ENCODE measurements at places on chromosomes 5 and 9.

- DNase-seq, result no peak
Observed at GRCh38 chr5:150124111-150124557, 31.5 kb downstream of the PDGFRB start.

DNA sequence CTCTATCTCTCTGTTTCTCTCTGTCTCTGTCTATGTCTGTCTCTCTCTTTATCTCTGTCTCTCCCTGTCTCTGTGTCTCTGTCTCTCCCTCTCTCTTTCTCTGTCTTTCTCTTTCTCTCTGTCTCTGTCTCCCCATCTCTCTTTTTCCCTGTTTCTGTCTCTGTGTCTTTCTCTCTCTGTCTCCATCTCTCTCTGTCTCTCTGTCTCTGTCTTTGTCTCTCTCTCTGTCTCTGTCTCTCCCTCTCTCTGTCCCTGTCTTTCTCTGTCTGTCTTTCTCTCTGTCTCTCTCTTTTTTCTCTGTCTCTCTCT, 2.1 kb upstream of the SLC6A19 start:
- DNase-seq, result no peak

DNA sequence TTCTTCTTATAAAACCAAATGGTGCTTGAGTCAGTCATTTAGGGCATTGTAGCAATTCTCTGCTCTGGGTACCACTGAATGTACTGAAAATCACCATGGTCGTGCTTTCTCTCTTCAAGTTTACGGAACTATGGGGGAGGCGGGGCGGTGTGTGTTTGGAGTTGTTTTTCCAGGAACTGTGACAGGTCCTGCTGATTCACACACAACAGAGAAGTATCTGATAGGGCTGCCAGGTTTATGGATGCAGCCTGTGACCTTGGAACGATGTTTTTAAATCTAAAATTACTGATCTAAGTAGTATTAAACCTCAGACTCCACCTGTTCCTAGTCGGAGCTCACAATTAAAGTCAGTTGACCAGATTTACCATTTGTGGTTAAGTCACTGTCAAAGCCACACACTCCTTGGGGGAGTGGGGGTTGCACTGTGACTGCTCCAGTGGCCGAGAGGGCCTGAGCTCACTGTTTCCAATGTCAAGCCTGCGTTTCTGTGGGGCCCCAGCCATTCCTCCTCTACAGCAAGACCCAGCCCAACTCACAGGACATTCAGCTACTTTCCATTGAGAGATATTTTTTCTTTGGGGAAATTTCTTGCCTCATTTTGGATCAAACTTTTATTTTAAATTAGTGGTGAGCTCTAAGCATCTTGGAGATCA, 44.4 kb downstream of the GADD45G start:
- DNase-seq, result peak; percentile 34

GRCh38 chr9:136545692-136545964, 220 bp downstream of the NOTCH1 start:
- no peak for DNase-seq

GRCh38 chr9:20872340-20872977, 159.0 kb downstream of the HACD4 start:
- DNase-seq, result no peak

GRCh38 chr9:77981907-77982306, 49.7 kb downstream of the GNAQ start:
- no peak for DNase-seq

GRCh38 chr5:177103523-177104253, 17.0 kb downstream of the FGFR4 start:
- no peak for DNase-seq

GRCh38 chr9:116103976-116104820, 49.4 kb upstream of the PAPPA start:
- DNase-seq, result no peak

DNA sequence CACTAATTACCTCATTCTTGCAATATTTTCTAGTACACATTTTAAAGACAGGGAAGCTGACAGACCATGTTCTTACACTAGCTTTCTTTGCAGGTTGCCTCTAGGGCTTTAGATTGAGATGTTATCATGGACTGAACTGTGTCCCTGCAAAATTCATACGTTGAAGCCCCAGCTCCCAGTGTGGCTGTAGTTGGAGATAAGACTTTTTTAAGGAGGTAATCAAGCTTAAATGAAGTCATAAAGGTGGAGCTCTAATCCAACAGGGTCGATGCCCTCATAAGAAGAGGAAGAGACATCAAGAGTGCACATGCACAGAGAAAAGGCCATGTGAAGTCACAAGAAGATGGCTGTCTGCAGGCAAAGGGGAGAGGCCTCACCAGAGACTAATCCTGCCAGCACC, 471.2 kb upstream of the ACTBL2 start:
- DNase-seq, result no peak

DNA sequence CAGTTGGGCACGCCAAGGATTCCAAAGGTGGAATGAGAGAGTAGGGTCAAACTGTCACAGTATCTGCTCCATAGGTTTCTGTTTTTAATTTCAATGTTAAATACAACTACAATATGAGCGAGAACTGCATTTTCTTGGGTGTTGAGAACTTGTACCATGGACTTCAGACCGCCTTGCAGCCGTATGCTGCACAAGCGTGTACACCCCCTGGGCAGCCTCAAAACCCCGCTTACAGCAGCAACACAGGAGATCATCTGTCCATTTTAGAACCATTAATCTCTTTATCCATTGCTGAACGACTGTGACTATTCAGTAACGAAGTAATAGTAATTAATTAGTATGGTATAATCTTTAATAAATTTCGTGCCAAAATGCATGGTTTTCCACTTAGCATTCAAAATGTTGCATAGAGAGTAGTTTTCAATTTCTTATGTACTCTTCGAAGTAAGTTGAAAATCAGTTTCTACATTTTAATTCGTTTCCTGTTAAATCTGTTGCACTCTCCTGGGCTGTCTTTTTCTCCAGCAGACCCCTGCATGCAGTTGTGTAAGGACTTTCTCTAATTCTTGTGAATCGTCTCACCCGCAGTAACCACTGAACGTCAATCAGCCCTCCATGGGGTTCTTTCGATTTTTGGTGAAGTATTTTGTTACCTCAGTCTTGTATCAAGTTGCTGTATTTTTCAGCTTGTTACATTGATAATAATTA, 42.0 kb upstream of the GARNL3 start:
- no peak for DNase-seq

DNA sequence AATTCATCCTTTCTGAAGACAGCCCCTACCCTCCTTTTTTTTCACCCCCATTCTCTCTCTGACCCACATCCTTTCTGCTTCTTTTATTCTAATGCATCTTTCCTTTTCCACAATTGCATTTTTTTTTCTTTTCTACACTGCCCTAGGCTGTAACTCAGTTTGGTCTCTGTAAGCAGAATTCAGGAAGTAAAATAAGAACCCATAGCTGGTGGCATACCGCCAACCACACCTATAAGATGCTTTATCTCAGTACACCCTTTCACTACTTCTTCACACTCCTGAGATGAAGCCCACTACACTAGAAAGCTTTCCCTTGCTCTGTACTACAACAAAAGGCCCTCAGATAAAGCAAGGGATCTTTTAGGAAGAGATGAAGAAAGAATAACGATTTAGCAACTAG, 16.1 kb upstream of the TSSK1B start:
- no peak for DNase-seq

DNA sequence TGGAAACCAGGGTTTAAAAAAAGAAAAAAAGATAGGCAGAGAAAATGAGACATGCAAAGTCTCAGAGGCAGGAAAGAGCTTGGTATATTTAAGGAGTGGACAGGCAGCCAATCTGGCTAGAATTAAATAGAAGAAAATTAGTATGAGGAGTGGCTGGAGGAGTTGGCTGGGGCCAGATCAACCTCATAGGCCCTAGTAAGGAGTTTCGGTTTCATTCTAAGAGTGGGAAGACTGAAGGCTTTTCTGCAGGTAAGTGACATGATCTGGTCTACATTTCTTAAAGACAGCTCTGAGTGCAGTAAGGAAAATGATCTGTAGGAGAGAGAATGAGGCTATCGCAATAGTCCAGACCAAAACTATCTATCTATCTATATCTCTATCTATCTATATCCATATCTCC, 27.5 kb downstream of the ADRB2 start:
- DNase-seq, result no peak

Measured in left hindlimb (tissue), 1 donor.